ENCODE measurements at places on chromosomes 4 and X. TPM values are rescaled to one million over a fixed set of nuclear protein-coding genes. Genes with fewer than 3 reads are reported as not detected.

GASK1B gene
- not detected for total RNA-seq

GRCh38 chr4:121155893-121156292, 8.2 kb downstream of the TNIP3 start:
- H3K36me3 ChIP-seq, result no peaks in the 10 kb centered on the region
- H3K4me1 ChIP-seq, result peaks cover 56% of the 10 kb centered on the region
- no peak overlapping the region for H3K27ac ChIP-seq
- H3K27me3 ChIP-seq, result peaks cover 16% of the 10 kb centered on the region
- no peak for DNase-seq

DNA sequence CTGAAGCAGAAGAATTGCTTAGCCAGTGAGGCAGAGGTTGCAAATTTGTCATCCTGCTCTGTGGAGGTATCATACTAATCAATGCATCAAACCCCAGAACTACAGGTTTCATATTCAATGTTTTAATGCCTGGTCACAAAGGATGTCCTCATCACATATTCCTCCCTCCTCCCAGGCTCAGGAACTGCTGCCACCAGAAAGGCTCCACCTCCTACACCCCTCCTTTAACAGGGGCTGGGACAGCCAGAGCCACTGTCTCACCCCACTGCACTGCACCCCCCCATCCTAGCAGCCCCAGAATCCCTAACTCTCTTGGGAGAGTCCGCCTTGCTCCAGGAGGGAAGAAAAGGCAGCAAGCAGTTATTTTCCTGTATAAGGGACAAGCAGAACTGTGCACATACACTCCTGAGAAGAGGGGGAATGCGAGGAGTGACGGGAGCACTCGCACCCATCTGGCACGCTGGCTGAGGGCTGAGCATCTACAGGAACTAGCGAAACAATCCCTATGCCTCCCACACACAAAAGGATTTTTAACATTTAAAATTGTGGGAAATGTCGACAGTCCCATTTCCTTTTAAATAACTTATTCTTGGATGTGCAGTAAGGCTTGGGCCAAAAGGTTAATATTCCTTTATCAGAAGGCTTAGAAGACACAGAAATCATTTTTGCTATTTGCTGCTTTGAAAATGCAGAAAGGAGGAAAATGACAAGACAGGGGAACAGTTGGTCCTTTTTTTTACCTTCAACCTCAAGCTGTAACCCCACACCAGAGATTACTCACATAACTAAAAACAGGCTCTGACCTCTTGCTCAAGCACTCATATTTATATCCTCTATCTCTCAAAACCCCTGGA, 27.8 kb downstream of the CD99L2 start:
- H3K27ac ChIP-seq, result peak overlapping the region; percentile 1
- DNase-seq, result no peak
- peaks cover 42% of the 10 kb centered on the region for H3K4me1 ChIP-seq
- no peak overlapping the region for H3K4me3 ChIP-seq

CNKSR2 gene
- 7.6 TPM for total RNA-seq

MMRN1 gene
- not detected for total RNA-seq
